ENCODE measurements at places on chromosomes 2 and 18. TPM values are rescaled to one million over a fixed set of nuclear protein-coding genes. Genes with fewer than 3 reads are reported as not detected.

TCF4 gene
- 2.9 TPM for total RNA-seq

PTPN2 gene
- 72.8 TPM for total RNA-seq

HRH4 gene
- 8.5 TPM for total RNA-seq

ABCB11 gene
- total RNA-seq: not detected

ZAP70 gene
- total RNA-seq: 439 TPM

IL36G gene
- not detected for total RNA-seq

FRZB gene
- not detected for total RNA-seq

POTEC gene
- total RNA-seq: not detected

IMPA2 gene
- 5.8 TPM for total RNA-seq

DNA sequence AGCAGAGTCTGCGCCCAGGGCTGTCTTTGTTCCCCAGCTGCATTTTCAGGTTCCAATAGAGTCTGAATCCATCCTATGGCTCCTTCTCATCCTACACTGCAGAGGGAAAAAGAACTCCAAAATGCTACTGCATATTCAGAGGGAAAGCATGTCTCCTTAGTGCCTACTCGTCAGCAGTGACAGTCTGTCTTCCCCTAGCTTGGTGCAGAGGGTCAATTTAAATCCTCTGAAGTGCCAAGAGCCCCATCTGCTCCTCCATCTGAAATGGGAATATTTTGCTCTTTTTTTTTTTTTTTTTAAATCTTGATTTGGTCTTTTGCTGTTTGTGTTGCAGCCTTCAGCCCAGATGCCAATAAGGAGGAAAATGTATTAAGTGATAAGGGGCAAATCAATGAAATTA is 199.3 kb downstream of the RNF144A start:
- H3K4me3 ChIP-seq: no peak overlapping the region
- peaks cover 2% of the 10 kb centered on the region for H3K36me3 ChIP-seq
- no peaks in the 10 kb centered on the region for H3K4me1 ChIP-seq
- DNase-seq: no peak
- H3K27me3 ChIP-seq: no peaks in the 10 kb centered on the region

GRCh38 chr2:73033142-73033765 is 38.3 kb downstream of the SFXN5 start:
- peaks cover 5% of the 10 kb centered on the region for H3K4me1 ChIP-seq
- H3K27ac ChIP-seq: no peak overlapping the region
- H3K4me3 ChIP-seq: no peak overlapping the region
- no peaks in the 10 kb centered on the region for H3K27me3 ChIP-seq
- DNase-seq: no peak

- peaks cover 48% of the 10 kb centered on the region for H3K27me3 ChIP-seq
- no peaks in the 10 kb centered on the region for H3K36me3 ChIP-seq
- no peak for DNase-seq
- no peaks in the 10 kb centered on the region for H3K4me1 ChIP-seq
These were observed 126.7 kb downstream of the TMX3 start for GRCh38 chr18:68588169-68588568.

DNA sequence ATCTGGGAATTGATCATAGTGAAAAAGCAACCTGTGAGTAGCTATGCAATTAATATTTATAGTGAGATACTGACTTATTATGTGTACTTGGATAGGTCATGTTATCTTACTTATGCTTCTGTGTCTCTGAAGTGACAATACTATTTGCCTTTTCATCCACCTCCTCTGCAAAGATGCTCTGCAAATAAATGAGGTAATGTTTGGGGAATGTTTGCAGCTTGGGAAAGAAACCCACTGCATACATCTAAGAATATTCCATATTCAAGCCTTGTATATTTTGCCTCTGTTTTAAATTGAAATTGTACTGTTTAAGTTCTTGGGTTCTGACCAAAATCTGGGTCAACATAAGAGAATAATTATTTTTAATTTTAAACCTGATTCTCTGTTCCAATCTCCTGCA is 217.4 kb upstream of the DTNA start:
- peaks cover 14% of the 10 kb centered on the region for H3K27me3 ChIP-seq
- no peak overlapping the region for H3K4me3 ChIP-seq

DNA sequence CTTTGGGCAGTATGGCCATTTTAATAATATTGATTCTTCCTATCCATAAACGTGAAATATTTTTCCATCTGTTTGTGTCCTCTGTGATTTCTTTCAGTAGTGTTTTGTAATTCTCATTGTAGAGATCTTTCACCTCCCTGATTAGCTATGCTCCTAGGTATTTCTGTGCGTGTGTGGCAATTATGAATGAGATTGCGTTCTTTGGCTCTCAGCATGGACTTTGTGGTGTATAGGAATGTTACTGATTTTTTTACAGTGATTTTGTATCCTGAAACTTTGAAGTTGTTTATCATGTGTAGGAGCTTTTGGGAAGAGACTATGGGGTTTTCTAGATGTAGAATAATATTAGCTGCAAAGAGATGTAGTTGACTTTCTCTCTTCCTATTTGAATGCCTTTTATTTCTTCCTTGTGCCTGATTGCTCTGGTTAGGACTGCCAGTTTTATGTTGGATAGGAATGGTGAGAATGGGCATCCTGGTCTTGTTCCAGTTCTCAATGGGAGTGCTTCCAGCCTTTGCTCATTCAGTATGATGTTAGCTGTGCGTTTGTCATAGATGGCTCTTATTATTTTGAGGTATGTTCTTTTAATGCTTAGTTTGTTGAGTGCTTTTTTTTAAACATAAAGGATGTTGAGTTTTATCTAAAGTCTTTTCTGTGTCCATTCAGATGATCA is 27.0 kb upstream of the THUMPD2 start:
- no peaks in the 10 kb centered on the region for H3K27me3 ChIP-seq
- H3K4me3 ChIP-seq: no peak overlapping the region
- no peak for DNase-seq
- H3K27ac ChIP-seq: no peak overlapping the region
- H3K4me1 ChIP-seq: no peaks in the 10 kb centered on the region
- H3K36me3 ChIP-seq: peaks cover 3% of the 10 kb centered on the region

- H3K4me3 ChIP-seq: no peak overlapping the region
- peaks cover 20% of the 10 kb centered on the region for H3K27me3 ChIP-seq
- DNase-seq: no peak
- H3K4me1 ChIP-seq: peaks cover 8% of the 10 kb centered on the region
- no peaks in the 10 kb centered on the region for H3K36me3 ChIP-seq
- no peak overlapping the region for H3K27ac ChIP-seq
These were observed 42.9 kb upstream of the REL start for GRCh38 chr2:60838481-60838880.

DNA sequence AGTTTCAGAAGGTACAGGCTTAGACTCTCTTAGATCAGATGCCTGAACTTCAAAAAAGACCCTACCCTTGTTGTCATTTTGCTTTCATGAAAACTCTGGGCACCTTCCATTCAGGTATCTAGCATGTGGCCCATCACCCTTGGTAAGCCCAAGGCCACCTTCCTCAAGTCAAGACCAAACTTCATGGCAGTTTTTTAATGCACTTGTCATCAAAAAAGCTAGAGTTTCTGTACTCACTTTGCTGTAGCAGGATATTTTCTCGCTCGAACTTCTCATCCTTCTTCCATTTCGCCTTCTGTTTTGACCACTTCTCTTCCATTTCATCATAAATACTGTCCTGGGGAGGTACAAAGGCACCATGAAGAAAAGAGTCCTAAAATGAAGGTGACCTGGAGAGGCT is 48.2 kb downstream of the FLACC1 start:
- DNase-seq: no peak
- no peaks in the 10 kb centered on the region for H3K27me3 ChIP-seq
- no peak overlapping the region for H3K4me3 ChIP-seq
- H3K36me3 ChIP-seq: peaks cover 5% of the 10 kb centered on the region
- H3K27ac ChIP-seq: no peak overlapping the region

GRCh38 chr2:9162841-9163240 is 43.8 kb upstream of the ASAP2 start:
- no peak overlapping the region for H3K27ac ChIP-seq
- no peak overlapping the region for H3K4me3 ChIP-seq
- no peaks in the 10 kb centered on the region for H3K36me3 ChIP-seq
- no peaks in the 10 kb centered on the region for H3K4me1 ChIP-seq
- DNase-seq: no peak
